ENCODE measurements at places on chromosomes 16 and 17. TPM values are rescaled to one million over a fixed set of nuclear protein-coding genes. Genes with fewer than 3 reads are reported as not detected.

ABAT gene
- 6.5 TPM for total RNA-seq

CCDC40 gene
- total RNA-seq, result 6.2 TPM

CHST6 gene
- total RNA-seq, result 9.3 TPM

KRTAP2-2 gene
- total RNA-seq, result not detected
